NCI-H2081 (cell line): ENCODE measurements at places on chromosomes 11 and 22.

GRCh38 chr22:44537467-44537866 is 39.4 kb upstream of the RTL6 start:
- DNase-seq = no peak

DNA sequence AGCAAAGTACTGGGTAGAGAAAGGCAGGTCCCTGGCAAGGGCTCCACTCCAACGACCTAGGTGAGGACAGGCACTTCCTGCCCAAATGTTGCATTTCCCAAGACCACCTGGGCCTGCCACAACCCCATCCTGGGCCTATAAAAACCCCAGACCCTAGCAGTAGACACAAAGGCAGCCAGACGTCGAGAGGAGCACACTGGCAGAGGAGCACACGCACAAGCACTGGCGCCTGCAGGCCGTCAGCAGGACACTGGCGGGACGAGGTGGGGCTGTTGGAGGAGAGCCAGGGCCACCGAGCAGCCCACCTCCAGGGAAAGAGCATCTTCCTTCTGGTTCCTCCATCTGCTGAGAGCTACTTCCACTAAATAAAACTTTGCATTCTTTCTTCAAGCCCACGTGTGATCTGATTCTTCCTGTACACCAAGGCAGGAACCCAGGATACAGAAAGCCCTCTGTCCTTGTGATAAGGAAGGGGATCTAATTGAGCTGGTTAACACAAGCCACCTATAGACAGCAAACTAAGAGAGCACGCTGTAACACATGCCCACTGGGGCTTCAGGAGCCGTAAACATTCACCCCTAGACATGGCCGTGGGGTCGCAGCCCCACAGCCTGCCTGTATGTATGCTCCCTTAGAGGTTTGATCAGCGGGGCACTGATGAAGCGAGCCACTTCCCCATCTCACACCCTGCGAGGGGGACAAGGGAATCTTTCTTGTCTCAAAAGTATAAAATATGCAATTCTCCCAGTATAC is 89.7 kb upstream of the MTMR2 start:
- peak; percentile 5 for DNase-seq

DNA sequence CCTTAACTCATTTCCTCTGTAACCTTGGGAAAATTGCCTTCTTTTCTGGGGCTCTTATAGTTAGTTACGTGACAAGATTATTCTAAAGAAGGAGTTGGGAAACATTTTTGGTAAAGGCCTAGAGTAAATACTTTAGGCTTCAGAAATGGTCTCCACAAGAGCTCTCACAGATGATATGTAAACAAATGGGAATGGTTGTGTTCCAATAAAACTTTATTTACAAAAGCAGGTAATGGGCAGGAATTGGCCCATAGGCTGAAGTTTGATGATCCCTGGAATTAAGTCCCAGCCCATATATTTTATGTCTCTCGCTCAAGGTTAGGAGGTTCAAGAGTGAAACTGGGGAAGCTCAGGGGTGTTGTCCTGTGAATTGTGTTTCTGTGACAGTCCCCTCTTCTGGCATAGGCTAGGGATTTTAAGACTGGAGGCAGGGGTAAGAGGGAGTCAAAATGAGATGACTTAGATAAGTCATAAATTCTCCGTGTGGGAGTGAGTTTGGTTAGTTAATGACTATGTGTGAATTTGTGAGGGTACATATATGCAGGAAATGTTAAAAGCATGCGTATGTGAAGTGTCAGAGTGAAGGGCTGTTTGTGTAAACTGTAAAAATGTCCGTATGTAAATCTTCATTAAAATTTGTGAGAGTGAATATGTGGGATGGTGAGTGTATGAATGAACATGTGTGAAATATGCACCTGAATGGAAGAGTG is 7.4 kb upstream of the OR52B4 start:
- no peak for DNase-seq

GRCh38 chr22:39277142-39277607 is 32.4 kb upstream of the PDGFB start:
- no peak for DNase-seq

DNA sequence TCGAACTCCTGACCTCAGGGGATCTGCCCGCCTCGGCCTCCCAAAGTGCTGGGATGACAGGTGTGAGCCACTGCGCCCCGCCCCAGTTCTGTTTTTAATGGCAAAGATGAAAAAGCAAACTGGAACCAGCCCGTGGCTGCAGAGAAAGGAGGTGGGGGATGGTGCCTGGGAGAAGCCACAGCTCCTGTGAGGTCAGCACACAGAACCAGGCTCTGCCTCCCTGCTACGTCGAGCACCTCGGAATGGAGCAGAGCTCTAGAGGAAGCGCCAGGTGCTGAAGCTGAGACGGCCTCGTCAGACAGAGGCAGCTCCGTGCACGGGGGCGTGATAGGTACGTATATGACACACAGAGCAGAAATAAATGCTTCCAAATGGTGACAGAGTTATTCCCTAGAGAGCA is 8.5 kb downstream of the DRD4 start:
- no peak for DNase-seq

GRCh38 chr11:48063424-48063978 is 83.1 kb downstream of the PTPRJ start:
- no peak for DNase-seq

GRCh38 chr11:21615955-21616371 is 576.9 kb upstream of the ANO5 start:
- no peak for DNase-seq

- no peak for DNase-seq
These were observed 3.8 kb downstream of the CSNK1E start for GRCh38 chr22:38313384-38313955.

- DNase-seq = no peak
These were observed 5.0 kb upstream of the APOBEC3A start for GRCh38 chr22:38952281-38952993.

DNA sequence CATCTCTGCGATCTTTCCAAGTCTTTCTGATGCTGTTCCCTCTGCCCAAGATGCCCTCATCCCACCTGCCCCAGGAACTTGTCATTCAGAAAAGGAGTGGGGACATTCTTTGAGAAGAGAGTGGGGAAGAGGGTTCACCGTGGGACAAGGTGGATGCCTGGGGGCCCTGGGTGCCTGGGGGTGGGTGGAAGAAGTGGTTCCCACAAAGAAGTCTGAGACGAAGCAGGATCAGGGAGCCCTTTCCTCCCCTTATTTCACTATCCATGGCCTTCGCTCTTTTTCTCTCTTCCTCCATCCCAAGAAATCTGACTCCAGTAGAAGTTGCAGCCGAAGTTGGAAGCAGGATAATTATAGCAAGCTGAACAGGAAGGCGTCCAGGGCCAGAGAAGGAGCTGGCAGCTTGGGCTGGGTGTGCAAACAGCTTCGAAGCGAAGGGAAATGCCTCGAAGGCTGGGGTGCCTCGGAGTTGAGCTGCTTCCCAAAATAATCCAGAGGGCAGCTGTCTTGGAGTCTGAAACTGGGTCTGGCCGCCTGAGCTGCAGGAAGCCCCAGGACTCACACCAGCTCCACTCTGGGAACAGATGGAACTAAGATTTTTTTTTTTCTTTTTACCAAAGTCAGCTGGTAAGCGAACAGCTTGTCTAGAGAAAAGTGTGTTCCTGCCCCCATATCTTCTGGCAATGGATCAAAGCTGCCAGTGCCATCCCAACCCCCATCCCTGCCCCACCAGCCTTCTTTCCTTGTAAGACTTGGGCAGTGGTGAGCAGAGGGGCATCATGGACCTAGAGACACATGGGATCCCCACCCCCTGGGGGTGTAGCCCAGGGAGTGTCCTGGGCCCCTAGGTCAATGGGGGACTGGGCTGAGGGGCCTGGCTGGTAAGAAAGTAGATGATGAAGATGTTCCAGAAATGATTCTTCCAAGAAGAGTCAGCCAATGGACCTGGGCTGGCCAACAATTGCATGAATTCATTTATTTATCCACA is 31.5 kb downstream of the PARVG start:
- DNase-seq = no peak

GRCh38 chr11:116938471-116939070 is 101.1 kb upstream of the APOA1 start:
- no peak for DNase-seq

DNA sequence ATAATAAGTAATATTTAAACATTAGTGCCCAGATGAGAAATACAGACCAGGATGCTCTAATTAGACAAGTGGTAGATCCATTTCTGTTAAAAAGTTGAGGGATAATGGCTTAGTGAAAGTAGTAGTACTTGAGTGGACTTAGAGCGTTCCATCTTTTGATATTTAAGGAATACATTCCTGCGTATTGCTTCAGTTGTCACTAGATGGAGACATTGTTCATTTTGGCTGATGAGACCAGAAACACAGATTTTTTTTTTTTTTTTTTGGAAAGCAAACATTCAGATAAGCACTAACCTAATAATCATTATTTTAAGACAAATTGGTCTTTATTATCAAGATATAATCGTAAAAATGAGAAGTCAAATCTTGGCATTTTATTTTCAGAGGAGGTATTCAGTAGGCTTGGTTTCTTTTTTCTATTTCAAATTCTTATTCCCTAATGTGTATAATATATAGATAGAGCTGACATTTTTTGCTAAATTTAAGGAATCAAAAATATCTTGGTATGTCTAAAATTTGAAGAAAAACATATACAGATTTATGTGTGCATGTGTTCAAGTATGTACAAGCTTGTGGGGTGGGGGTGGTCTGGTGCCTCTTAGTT is 92.9 kb downstream of the DYNC2H1 start:
- DNase-seq = peak; percentile 49

DNA sequence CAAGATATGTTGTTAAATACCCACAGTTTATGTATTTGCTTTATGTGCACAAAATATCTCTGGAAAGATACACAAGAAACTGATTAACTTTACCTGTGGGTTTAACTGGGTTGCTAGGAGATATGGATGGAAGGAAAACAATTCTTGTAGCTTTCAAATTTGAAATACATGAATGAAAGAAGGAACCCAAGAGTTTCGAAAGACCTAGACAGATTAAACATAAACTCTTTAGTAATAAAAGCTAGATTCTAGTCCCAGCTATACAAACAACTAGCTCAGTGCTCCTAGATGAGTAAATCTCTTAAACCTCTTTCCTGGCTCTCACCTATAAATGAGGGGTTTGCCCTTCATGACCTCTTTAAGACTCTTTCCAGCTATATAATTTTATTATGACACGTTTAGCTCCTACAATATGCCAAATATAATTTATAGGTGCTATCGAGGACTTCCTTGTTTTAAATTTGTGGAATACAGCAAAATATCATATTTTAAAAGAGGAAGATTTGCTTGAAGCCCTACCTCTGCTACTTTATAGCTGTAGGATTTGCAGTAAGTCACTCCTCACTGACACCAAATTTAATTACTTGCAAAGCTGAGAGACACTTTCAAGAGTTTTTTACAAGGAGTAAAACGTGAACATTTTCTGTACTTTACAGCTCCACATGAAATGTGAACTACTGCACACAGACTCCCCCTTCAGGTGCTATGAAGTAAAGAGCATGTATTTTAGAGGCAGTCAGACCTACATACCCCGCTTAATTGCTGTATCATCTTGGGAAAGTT is 50.7 kb downstream of the RRAS2 start:
- DNase-seq = no peak

- no peak for DNase-seq
These were observed 26.7 kb downstream of the TCF20 start for GRCh38 chr22:42243802-42244060.

- no peak for DNase-seq
These were observed 729.0 kb downstream of the FAM181B start for GRCh38 chr11:82004537-82005213.

DNA sequence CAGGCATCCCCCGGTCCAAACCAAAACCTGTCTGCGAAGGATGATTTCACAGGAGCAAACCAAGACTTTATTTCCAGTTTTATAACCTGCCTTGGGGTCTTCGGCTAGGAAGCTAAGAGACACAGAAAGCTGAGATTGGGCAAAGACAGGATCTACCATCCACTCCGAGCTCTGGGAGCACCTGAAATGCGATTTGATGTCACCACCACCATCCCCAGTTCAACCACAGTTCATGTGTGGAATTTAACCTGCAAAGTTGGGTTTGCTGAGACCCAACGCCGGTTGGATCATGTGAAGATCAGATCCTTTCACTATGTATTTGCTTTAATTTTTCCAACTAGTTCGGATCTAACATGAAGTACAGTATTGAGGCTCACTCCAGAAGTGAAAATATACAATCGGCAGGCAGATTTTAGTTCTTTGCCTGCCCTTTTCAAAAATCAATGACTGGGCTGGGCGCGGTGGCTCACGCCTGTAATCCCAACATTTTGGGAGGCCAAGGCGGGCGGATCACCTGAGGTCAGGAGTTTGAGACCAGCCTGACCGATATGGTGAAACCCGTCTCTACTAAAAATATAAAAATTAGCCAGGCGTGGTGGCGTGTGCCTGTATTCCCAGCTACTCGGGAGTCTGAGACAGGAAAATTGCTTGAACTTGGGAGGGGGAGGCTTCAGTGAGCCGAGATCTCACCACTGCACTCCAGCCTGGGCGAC is 1.4 kb upstream of the C11orf24 start:
- no peak for DNase-seq

GRCh38 chr22:37280718-37281117 is 1.6 kb upstream of the CYTH4 start:
- DNase-seq = no peak

GRCh38 chr22:44183287-44183588 is 2.5 kb downstream of the PARVG start:
- DNase-seq = no peak

- DNase-seq = peak; percentile 74
These were observed 70.6 kb upstream of the CAPRIN1 start for GRCh38 chr11:33980897-33981296.

- no peak for DNase-seq
These were observed at the start of gene APOL1 for GRCh38 chr22:36252754-36253522. APOL1 (plus strand) TSS chr22:36253133; CDS start chr22:36254956, 1,823 bp downstream.

DNA sequence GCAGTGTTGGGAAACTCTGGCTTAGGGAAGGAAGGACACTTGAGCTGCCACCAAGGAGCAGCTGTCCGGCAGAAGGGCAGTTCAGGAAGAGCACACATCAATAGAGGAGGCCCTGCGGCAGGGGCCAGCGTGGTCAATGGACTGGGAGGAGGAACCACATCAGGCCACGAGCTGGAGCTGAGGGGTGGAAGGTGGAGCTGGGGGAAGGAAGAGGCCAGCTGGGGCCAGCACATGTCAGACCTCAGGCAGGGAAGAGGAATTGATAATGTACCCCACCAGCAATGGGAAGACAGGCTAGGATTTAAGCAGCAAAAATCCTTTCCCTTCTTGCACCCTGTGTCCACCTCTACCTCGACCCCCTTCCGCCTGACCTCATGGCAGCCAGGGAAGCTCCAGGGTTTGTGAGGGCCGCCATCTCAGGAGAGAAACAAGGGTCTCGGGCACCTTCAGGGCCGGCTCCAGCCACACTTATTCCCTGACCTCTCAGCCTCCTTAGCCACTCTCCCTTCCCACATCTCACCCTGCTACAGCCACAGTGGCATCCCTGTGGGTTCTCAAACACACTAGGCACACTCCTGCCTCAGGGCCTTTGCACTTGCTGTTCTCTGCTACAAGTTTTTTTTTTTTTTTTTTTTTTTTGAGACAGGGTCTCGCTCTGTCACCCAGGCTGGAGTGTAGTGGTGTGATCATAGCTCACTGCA is 157.8 kb upstream of the GRK3 start:
- no peak for DNase-seq

GRCh38 chr11:111230122-111230465 is 15.4 kb upstream of the POU2AF2 start:
- DNase-seq = no peak
